ENCODE measurements at places on chromosomes 5 and 9.

GRCh38 chr5:163512526-163512925 lies 7.1 kb downstream of the MAT2B start:
- no peak for DNase-seq
- no peaks in the 10 kb centered on the region for H3K36me3 ChIP-seq
- H3K27ac ChIP-seq: no peak overlapping the region
- H3K4me3 ChIP-seq: no peak overlapping the region
- no peaks in the 10 kb centered on the region for H3K4me1 ChIP-seq

DNA sequence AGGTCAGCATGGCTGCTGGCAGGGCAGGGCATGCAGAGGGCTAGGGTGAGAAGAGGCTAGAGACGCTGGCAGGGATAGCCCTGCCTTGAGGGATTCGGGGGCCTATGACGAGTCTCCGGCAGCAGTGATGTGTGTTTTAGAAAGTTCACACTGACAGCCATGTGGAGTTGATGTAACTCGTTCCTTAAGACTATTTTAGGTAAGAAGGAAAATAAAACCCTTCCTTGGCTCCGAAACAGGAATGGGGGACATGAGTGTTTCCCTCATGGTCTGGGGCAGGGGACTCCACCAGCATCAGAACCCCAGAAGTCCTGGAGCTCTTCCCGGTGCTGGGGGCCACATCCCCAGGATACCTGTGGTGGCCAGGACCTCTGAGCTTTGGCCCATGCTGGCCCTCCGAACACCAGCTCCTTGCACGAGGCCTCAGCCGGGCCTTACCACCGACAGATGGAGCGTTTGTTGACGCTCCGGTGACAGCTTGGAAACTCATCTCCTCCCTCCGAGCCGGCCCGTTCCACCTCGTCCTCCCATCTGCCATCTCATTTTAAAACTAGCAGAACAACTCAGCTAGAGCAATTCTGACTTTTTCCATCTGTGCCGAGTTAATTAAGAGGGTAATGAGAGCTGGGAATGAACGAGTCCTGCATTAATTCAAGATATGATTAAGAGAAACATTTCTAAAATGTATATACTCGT lies 337.7 kb downstream of the CDK5RAP2 start:
- no peaks in the 10 kb centered on the region for H3K27me3 ChIP-seq
- DNase-seq: no peak
- no peak overlapping the region for H3K4me3 ChIP-seq
- H3K36me3 ChIP-seq: no peaks in the 10 kb centered on the region

- H3K27me3 ChIP-seq: no peaks in the 10 kb centered on the region
- H3K36me3 ChIP-seq: no peaks in the 10 kb centered on the region
- H3K27ac ChIP-seq: no peak overlapping the region
- H3K4me3 ChIP-seq: no peak overlapping the region
- peaks cover 21% of the 10 kb centered on the region for H3K4me1 ChIP-seq
Measured at GRCh38 chr5:149588936-149589335, 7.6 kb downstream of the ARHGEF37 start.

- DNase-seq: no peak
- H3K4me1 ChIP-seq: no peaks in the 10 kb centered on the region
- no peak overlapping the region for H3K27ac ChIP-seq
- H3K36me3 ChIP-seq: no peaks in the 10 kb centered on the region
- no peaks in the 10 kb centered on the region for H3K27me3 ChIP-seq
Measured at GRCh38 chr5:86981898-86982297, 285.8 kb upstream of the RASA1 start.

- H3K4me3 ChIP-seq: no peak overlapping the region
- no peaks in the 10 kb centered on the region for H3K36me3 ChIP-seq
- H3K4me1 ChIP-seq: no peaks in the 10 kb centered on the region
Measured at GRCh38 chr9:15915711-15916110, 362.9 kb downstream of the CCDC171 start.

DNA sequence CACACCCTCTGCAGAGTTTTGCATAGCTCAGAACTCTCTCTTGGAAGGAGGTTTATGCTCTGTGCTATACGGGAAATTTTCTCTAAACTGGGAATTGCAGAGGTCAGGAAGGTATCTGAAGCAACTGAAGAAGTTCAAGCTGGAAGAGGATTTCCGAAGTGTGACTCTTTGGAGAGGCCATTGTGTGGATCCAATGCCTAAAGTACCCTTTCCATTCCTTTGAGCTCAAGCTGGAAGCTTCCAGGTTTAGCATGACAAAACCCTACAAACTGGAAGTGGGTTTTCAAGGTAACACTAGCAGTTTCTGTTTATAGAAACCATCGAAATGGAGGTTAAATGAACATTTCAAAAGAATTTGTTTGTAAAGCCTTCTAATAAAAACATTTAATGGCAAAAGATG lies 187.1 kb downstream of the CFAP90 start:
- no peaks in the 10 kb centered on the region for H3K4me1 ChIP-seq
- H3K36me3 ChIP-seq: no peaks in the 10 kb centered on the region
- H3K27ac ChIP-seq: no peak overlapping the region
- no peak for DNase-seq
- H3K27me3 ChIP-seq: no peaks in the 10 kb centered on the region

Data from Peyer's patch (tissue), 4 donors.